ENCODE measurements at places on chromosomes 1 and 21. TPM values are rescaled to one million over a fixed set of nuclear protein-coding genes. Genes with fewer than 3 reads are reported as not detected.

GRCh38 chr1:223521150-223521549 is 127.9 kb downstream of the CCDC185 start:
- DNase-seq: no peak

GRCh38 chr1:111818081-111818480 is 62.4 kb downstream of the DDX20 start:
- no peak for DNase-seq

DNA sequence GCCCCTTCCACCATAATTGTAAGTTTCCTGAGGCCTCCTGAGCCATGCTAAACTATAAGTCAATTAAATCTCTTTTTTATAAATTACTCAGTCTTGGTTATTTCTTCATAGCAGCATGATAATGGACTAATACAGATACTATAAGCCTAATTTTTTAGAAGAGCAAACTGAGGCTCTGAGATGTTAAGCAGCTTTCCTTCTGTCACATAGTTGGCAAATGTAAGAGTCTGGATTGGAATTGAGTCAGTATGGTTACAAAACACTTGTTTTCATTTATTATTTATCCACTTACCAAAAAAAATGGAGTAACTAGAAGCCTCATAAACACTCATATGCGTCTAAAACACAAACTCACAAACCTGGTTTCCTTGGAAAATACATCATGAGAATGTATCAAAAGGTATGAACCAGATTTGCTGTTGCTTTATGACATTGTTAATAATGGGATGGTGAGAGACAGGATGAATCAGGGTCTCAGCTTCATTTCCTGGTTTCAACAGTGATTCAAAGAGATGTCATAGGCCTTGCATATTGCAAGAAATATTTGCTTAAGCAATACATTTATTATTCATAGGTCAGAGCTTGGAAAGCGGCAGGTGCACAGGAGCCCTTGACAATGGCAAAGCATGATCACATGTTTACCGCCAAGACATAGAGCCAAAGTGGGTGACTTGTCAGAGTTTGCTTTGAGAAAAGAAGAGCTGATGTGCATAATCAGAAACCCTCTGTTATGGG is 221.5 kb downstream of the GRIK1 start:
- DNase-seq: no peak

DNA sequence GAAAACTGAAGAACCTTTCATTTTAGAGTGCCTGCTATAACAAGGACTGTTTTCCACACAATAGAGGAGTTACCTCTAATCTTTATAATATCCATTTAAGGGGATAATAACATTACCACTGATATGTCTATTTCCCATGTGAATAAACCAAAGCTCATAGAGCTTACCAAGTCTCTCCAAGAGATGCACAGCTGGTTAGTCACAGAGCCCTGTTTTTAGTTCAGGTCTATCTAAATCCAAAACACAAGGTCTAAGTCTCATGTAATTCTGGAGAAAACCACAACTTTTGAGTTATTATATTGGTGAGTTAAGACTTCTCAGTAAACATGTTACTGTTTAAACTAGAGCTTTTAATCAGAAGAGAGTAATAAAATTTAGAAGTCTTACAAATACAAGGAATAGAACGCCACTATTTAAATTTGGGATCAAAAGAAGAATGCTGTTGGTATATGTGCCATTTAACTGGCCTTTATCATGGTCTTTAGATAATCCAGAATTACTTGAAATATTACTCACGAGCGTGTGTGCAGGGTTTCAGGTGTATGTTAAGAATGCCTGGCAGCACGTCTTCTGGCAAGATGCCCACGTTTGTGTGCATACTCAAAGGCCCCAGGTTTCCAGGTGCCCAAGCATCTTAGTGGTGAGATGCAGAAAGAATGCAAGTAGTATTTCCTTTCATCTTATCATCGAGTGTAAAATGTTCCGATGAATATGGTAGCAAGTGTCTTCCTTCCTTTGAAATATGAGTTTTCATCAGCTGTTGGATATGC is 190.6 kb downstream of the FMN2 start:
- DNase-seq: no peak

DNA sequence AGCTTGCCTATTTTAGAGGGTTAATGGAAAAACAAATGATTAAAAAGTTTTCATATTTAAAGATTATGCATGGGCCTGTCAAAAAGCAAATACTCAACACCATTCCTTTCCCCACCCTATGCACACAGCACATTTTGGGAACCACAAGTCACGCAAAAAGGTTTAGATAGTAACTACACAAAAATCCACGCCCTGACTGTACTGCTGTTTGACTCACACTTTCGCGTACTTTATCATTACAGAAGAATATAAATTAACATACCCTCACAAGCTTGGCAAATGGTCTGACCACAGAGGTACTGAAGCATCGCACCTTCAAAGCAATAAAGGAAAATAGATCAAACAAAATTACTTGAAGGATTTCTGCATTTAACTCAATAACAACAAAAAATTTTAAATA is 1.4 kb downstream of the ATP5PO start:
- DNase-seq: no peak

GRCh38 chr21:44822484-44823178 is 4.8 kb upstream of the SUMO3 start:
- DNase-seq: no peak

DNA sequence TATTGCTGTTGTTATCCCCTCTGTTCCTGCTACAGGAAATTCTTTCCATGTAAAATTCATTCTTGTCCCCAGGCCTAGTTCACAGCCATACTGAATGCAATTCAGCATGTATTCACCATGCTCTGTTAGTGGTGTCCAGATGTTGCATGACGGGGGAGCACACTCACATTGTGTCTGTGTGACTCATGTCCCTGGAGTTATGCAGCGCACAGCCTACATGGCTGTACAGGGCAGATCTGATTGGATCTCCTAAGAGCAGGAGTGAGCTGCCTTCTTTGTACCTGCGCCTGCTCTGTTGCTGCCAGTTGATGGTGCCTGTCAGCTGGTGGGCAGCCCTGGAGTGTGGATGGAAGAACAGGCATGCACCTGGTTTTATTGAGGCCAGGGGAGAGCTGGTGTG is 17.6 kb downstream of the HTR6 start:
- no peak for DNase-seq

DNA sequence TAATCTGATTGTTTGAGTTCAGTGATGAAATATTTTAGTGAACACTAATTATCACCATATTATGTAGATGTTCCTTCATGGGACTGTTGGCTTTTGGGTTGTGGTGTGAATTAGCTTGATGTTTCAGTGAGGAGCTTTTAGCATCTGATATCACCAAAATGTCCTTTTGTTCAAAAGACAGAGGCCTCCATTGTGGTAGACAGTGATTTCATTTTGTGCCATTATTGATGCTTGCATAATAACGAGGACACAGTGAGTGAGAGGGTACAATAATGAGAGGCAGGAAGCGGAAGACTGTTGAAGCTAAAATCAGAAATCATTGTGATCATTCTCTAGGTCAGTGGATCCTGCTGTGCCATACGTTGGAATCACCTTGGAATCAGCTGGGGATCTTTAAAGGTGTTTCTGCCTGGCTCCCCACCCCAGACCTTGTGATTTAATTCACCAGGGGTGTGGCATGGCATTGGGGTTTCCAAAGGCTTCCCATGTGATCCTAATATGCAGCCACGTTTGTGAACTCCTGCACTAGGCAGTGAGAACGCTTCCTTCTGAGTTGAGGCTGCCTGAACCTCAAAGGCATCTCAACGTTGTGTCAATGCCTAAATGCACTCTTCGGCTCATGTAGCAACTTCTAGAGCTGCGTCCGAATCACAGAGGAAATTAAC is 82.1 kb upstream of the KIF1B start:
- no peak for DNase-seq

DNA sequence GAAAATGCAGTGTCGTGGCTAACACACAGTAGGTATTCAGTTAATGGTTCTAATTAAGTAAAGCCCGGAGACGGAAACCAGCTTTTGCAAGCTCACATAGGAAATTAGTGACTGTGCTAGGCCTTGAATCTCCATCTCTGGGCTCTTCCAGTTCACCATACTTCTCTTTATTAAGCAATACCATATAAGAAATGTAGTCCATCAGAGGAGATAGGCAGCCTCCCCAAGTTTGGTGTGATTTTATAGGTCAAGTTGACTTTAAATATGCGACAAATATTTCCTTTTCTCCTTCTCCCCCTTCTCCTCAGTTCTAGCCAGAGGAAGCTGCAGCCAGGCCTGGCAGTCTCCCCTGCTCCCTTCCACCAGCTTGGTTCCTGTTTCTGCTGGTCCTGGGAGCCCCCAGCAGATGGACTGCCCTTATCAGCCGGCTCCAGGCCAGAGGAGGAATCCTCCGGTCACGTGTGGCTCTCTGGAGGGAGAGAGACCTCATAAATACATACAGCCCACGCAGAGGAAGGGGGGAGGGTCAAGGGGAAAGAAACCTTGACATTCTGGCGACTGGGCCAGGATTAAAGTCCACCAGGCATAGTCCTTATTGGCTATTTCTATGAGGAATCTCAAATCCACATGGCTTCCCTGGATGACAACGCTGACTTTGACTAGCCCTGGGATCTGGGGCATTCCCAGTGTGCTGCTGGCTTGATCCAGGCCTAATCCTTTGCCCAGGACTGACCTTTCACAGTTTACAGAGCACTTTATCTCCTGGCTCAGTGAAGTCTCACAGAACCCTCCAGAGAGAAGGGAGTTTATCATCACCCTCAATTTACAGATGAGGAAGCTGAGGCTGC is 115.1 kb upstream of the JUN start:
- no peak for DNase-seq

GRCh38 chr1:203662821-203663220 is 36.2 kb downstream of the ATP2B4 start:
- DNase-seq: no peak

- DNase-seq: no peak
Observed at GRCh38 chr1:158037866-158038359, 44.5 kb downstream of the KIRREL1 start.

DNA sequence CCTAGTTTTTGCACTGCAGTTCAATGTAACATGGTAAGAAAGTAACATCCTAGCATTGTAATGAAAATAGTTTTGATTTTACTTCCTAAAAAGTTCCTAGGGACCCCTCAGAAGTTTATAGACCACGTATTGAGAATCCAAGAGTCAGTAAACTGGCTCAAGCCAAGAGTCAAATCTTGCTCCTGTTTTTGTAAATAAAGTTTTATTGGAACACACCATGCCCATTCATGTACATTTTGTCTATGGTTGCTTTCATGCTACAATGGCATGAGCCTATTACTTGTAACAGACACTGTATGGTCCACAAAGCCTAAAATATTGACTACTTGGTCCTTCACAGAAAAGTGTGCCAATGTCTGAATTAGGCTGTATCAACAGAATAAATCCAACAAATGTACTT is 301.0 kb downstream of the LMO4 start:
- no peak for DNase-seq

DNA sequence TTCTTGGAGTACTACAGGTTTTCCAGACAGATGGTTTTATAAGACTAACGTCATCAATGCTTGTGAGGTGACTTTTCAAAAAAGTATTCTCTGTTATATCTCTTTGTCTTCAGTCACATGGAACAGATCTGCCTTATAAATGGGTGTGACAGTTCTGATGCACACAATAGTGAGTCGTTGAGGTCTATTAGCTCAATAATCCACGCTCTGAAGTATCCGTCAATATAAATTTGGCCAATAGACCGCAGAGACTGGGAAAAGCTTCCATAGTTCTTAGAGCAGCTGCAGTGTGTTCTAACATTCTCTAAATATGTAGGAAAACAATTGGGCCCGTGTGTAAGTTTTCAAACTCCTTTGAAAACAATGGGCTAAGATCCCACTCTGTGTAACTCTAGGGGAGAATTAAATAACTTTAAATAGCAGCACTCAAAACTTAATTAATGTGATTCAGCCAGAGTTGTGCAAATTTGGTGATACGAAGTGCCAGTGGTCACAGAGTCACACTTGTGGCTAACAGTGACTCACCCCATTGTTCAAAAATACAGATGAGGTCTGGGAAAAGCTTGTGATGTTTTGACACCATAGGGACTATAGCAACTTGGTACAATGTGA is 316.0 kb downstream of the LMO4 start:
- DNase-seq: no peak

DNA sequence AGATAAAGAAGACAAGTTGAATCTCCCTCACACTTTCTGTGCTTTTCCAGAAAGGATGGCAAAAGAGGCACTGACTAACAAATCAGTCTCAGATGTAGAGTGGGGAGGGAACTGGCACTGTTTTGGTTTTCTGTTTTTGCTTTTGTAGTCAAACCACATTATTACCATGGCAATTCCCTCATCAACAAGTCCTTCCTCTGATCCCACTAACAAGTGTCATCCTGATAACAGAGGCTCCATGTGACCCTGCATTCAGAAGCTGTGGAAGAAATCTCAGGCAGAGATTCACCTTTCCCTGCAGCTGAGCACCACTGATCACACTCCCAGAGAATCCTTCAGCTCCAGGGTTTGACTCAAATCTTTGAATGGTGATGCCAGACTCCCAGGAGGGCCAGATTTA is 203.4 kb downstream of the TNR start:
- DNase-seq: no peak

- DNase-seq: no peak
Observed at GRCh38 chr21:28738882-28739281, 253.8 kb downstream of the LTN1 start.

GRCh38 chr1:37399205-37399604 is 75.2 kb upstream of the ZC3H12A start:
- no peak for DNase-seq

DNA sequence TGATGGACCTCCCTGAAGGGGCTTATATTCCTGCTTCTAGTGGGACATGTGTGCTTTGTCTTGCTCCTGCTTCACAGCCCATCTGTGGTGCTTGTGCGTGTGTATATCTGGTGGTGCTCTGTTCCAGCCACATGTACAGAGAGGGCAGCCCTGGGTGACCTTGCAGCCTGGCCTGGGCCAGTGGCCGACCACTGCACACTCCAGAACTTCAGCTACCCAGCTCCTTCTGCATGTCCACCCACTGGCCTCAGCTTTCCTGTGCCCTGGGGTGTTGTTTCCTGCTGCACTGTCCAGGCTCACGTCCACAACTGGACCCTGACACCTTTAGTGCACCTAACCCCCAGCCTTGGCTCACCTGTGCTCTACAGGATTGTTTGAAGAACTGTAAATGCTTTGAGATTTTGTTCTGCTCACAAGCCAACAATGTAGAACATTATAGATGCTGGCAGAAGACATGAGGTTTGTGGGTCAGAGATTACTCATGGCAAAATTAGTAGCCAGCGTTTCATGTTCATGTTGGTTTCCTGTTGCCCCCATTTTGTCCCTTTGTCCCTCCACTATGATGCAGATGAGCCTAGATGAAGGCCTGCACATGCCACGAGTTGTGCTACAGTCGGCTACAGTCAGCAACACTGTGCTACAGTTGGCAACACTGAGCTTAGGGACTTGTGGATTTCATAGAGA is 5.3 kb upstream of the S100B start:
- DNase-seq: no peak

DNA sequence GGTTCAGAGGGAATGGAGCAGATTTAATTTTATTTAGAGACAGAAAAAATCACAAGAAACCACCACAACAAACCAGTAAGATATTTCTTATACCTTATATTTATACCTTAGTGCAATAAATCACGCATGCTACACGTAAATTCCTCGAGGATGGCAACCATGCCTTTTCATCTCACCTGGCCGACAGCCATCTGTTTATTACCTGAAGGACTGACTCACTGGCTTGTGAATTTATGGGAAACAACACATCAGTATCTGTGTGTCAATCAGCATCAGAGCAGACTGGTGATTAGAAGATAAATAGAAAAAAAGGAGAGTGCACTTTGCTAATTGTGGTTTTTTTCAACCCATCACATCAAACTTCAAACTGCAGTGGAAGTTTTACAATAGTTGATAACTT is 58.4 kb downstream of the S1PR1 start:
- DNase-seq: no peak

The TMEM82 gene
- not detected for total RNA-seq

The ZSWIM5 gene
- 0.04 TPM for total RNA-seq

The CD101 gene
- total RNA-seq: not detected

The WNT9A gene
- total RNA-seq: not detected

The TRIM67 gene
- not detected for total RNA-seq

The CD1E gene
- total RNA-seq: not detected

Measured in Karpas-422 (cell line).